ENCODE measurements at places on chromosomes 7 and 10.

DNA sequence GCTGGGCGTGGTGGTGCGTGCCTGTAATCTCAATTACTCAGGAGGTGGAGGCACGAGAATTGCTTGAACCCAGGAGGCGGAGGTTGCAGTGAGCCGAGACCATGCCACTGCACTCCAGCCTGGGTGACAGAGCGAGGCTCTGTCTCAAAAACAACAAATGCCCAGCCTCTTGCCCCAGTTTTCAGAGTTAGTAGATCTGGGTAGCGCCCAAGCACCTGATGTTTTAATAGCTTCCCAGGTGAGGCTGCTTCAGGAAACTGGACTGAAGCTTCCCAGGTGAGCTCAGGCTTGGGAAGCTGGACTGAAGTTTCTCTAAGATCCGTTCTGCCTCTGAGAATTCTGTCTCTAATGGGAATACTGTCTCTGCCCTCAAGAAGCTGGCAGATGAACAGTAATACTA lies 12.2 kb downstream of the RPS24 start:
- DNase-seq: no peak

- no peak for DNase-seq
These were observed 141.3 kb downstream of the PAXIP1 start for GRCh38 chr7:154861589-154861988.

- DNase-seq: no peak
These were observed 464.2 kb downstream of the PLXNA4 start for GRCh38 chr7:132112106-132112505.

DNA sequence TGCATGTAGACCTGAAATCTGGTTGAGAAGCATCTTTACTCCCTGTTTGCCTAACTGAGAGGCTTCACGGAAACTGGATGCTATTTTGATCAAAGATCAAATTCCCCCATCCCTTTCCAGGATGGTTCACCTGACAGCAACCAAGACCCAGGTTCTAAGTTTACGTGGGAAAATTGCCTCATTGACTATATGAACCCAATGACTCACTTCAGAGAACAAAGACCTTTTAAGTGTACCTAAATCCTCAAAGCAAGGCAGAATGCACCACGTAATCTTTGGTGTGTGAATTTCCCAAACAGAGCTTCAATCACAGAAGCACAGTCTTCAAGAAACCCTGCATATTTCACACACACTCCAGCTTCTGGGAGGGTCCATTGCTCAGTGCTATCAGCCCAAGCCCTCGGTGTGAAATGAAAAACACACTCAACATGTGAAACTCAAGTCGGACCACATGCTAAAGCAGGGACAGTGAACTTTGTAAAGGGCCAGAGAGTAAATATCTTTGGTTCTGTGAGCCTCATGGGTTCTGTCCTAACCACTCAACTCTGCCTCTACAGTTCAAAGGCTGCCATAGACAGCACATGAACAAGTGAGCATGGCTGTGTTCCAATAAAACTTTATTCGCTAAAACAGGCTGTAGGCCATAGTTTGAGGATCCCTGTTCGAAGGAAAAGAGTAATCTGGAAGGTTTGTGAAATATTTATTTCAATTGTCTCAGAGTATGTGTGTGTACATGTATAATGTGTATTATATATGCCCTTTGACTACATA lies 275.6 kb upstream of the FOXK1 start:
- DNase-seq: no peak

DNA sequence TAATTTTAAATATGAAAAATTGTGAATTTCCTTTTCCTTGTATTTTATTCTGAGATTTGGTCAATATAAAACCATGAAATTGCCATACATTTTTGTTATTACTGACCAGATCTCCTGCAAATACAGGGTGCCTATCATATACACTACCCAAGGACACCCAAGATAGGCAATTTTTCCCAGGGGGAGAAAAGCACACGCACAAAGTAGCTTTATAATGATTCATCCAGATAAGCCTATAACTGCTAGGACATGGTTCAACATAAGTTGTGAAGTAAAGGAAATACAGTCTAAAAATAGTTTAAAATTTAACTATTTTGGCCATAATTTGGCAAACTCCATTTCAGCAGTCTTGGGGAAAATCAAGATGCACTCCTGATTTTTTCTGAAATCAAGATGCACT lies 4.8 kb downstream of the RUFY2 start:
- DNase-seq: peak; percentile 54

DNA sequence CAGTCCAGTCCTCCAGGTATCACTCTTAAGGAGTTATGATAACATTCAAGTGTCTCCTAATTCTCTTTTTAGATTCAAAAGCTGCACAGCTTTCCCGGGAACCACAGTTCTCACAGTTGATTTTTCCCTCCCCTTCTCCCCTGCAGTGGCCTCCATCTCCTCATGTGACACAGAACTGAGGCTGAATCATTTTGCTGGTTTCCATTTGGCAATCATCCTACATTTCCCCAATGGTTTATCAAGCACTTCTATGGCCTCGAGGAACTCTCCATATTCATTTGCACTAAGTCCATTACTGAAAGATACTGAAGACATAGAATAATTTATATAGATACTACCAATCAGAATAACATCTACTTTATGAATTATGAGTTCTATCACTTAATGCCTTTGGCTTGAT lies 484.9 kb downstream of the GPAM start:
- no peak for DNase-seq

GRCh38 chr10:8439040-8439439 lies 384.6 kb downstream of the GATA3 start:
- no peak for DNase-seq

- no peak for DNase-seq
These were observed 53.7 kb upstream of the KDM7A start for GRCh38 chr7:140230516-140230860.

DNA sequence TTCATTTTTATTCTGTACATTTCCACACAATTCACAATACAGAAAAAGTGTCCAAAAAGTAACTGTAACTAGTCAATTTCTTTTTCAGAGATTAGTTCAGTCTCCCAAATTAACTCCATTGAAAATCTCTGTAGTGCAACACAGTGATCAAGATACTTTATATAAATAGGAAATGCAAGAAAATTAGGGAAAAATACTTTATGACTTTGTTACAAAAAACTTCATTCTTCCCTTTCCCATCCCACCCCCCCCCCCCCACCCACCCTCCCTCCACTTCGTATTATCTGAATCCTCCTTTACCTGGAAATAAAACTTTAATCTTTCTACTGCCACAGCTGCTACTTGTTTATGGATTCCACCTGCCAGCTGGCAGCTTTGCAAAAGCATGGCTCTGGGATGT lies 37.5 kb upstream of the PTN start:
- DNase-seq: no peak

DNA sequence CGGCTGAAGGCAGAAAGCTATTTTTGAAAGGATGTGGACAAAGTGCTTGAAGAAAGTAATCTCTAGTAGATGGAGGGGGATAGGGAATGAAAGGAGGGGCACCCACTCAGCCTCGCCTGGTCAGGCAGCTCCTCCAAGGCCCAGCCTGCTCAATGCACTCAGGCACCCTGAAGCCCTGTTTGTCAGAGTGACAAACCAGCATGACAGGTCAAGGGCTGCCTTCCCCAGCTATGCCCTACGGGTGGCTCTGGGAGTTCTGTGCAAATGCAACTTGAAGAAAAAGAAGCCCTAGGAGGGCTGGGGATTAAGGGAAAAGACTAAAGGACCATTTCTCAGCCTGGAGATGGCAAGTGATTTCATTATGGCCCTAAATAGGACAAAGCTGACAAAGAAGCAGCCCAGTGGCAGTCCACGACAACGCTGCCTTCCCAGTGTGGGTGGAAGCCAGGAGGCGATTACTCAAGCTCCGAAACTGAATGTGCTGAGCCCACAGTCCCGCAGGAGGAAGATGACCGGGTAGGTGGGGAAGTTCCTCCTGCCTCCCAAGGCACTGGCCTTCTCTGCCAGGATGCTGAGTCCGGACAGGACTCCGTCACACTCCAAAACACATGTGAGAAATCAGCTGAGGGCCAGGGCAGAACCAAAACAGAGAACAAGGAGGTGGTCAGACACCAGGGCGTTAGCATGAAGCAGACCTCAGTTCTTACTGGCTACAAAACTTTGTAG lies 16.3 kb downstream of the LIPA start:
- DNase-seq: no peak

GRCh38 chr7:104784686-104785085 lies 229.3 kb upstream of the KMT2E start:
- DNase-seq: no peak

DNA sequence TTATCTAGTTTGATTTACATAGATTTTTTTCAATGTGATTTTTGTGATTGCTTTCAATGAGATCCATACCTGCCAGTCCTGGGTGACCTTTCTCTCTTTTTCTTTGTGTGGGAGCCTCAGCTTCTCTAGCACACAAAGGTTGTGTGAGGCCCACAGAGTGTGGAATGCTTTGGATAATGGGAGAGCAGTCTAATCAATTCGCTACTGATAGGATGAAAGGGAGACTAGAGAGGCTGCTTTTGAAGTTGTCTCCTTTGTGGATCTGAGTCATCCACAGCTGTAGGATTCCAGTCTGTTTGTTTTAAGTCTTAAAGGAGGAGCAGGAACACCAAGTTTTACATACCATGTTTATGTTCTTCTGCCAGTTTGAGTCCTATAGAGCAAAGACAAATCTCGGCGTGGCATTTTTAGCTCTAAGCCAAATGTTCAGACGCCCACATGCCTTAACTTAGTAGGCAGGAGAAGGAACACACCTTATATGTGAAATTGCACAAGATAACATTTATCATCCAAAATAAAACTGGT lies 330.0 kb downstream of the ARL4A start:
- peak; percentile 66 for DNase-seq

DNA sequence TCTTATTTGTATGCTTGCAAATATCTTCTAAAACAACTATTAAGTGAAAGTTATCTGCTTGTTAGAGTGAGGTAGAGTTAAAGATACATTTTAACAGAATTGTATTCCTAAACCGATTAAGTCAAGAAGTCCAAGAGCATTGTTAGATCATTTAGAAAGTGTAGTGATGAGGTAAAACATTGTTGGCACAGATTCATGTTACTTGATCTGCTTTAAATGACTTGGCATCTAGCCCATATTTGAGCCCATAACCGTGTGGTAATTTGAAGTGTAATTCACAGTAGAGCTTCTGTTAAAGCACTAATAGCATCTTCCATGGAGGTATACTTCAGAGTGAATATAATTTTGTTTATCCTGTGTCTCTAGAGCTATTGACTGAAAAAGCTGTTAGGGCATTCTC lies 62.1 kb downstream of the PTEN start:
- DNase-seq: peak; percentile 10

DNA sequence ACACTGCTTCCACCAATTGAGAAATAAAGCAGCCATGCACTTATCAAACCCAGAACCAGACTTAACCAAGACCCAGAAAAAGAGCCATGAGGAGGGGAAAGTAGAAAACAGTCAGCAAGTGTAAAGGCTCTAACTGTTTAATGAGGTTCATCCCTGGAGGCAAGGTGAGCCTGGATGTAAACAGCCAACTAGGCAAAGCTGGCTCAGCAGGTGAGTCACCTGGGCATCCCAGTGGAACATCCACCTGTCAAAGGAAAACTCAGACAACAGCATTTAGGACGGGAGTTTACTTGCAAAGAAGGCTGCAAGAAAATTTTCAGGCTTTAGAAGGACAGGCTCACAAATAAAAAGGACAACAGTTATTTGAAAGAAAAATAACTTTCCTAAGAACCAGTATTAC lies 153.0 kb downstream of the SNX13 start:
- DNase-seq: peak; percentile 26

DNA sequence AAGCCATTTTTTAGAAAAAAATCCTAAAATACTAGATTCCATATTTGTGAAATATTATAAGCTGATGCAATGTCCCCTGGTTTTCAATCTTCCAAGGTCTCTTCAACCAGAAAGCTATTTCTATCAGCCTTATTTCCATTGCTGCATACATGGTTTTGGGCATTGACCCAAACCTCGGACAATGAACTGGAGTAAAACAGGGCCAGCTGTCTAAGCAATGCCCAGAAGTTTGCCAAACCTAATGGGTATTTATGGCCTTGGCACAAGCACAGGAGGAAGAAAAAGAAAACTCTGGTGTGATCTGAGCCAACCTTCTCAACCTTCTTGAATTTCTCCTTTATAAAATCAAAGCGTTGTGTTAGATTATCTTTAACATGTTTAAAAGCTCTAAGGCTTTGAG lies 402.3 kb downstream of the DNAJB9 start:
- no peak for DNase-seq

DNA sequence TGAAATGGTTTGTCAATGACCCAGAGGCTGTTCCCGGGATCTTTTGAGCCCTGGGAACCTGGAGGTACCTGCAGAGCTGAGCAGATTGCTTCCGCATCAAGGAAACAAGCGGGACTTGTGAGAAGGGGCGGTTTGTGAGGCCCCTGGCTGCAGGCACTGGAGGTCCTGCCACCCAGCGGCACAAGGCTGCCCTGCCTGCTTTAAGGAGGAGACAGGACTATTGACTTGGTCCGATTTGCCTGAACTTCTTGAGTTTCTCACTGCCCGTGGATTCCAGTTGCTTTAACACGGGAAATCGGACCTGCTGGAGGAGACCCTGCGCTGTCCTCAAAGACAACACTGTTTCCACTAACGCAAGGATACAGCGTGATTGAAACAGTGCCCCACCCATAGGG lies 130.1 kb downstream of the DNAJB6 start:
- no peak for DNase-seq

GRCh38 chr7:25970356-25970755 lies 181.6 kb upstream of the NFE2L3 start:
- no peak for DNase-seq

DNA sequence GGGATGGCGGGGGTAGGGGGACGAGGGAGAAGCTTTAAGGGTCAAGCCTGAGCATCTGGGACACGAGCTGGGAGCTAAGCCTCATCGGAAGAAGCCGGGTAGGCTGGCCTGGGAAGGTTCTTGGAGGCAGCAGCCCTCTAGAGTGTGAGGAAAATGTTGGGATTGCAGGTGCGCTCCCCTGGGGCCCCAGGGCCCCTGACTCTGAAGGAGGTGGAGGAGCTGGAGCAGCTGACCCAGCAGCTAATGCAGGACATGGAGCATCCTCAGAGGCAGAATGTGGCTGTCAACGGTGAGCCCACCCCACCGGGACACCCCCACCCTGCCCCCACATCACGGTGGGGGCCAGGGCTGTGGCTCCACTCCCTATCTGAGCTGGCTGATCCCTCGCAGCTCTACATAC lies 6.9 kb downstream of the ZYX start:
- DNase-seq: no peak

- peak; percentile 32 for DNase-seq
These were observed 699.9 kb downstream of the INHBA start for GRCh38 chr7:41002741-41003610.

DNA sequence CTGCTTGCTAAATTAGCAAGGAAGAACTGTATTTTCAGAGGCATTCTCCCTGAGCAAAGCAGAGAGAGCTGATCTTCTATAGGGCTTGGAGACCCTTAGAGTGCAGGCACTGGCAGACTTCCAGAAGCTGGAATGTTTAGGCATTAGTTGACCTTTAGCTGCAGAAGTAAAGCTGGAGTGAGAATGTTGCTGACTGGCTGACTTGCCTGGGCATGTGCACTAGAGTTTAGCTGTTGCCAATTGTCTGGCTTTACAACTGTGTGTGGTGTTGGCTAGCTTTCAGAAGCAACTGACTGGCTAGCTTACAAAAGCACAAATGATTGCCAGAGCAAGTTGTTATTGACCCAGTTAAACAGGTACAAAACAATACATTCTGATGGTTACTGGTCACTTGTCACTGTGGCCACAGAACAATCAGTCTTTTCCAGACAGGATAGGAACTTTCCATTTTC lies 25.1 kb downstream of the FAM13C start:
- DNase-seq: peak; percentile 8

GRCh38 chr10:122297583-122297982 lies 26.5 kb downstream of the BTBD16 start:
- no peak for DNase-seq

Data from NCI-H226 (cell line).